Amniotic epithelial cell (primary cell): ENCODE measurements at places on chromosomes 4 and X.

GRCh38 chr4:38233727-38234480 is 273.7 kb downstream of the PTTG2 start:
- DNase-seq: no peak

DNA sequence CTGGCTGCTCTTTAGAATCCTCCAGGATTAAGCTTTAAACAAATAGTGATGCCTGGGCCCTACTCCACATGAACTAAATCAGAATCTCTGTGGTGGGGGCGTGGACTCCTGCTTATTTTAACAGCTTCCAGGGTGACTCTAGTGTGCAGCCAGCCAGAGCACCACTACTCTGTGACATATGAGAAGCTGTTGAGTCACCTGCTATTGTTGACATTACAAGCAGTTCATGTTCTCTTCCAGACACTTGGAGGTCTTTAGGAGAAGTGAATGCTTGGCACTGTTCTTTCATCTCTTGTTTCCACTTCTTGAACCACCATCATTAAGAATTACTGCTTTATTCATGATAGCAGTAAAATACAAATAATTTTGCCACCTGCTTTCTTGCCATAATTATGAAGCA is 426 bp upstream of the C4orf51 start:
- DNase-seq: peak; percentile 80

DNA sequence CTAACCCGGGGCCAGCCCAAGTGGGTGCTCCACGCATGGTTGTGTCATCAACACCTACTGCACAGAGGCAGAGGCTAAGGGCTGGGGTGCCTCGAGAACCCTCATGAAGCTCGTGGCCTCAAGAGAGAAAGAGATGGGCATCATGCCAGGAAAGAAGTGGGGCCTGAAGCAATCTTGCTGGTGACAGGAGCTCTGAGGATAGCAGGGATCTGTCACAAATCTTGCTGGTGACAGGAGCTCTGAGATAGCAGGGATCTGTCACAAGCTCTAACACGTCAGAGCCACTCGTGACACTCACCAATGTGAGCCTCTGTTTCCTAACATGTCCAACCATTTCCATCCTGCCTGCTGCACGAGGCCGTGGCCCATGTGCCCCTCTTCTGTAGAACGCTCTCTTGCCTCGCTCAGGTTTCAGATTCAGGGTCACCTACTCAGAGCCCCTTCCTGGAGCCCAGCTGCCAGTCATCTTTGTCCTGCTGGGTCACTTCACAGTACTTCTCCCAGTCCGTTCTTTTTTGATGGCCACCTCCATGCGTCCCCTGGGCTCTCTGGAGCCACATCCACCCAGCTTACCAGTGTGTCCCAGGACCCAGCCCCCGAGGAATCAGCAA is 21.1 kb downstream of the PNMA6E start:
- DNase-seq: no peak

- DNase-seq: no peak
Measured at GRCh38 chr4:169109035-169109675, 99.1 kb upstream of the CBR4 start.

GRCh38 chr4:25911356-25911755 is 2.7 kb upstream of the SMIM20 start:
- DNase-seq: no peak

GRCh38 chr4:145756244-145756643 is 76.3 kb downstream of the C4orf51 start:
- DNase-seq: no peak
